Stimulated activated CD4-positive, alpha-beta T cell treated with anti-CD3 and anti-CD28 coated beads, Interleukin-1b, Interleukin-23, amount 100 ng/mL, for 48 hours (primary cell): ENCODE measurements at places on chromosomes 3 and 15.

GRCh38 chr3:126450744-126451143 is 24.9 kb downstream of the ZXDC start:
- no peak for DNase-seq

DNA sequence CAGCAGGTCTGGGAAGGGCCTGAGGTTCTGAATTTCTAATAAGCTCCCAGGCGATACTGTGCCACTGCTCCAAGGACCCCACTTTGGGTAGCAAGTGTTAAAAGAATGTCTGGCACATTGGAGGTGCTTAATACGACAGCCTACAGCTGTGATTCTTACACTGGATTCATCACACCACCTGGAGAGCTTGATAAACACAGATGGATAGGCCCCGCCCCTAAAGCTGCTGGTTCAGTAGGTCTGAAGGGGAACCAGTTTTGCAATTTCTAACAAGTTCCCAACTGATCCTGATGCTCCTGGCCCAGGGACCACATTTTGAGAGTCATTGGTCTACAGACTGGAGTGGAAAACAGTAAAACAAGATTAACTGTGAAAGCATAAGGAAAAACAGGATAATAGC is 124.8 kb upstream of the ST8SIA2 start:
- no peak for DNase-seq

- no peak for DNase-seq
These were observed 32.3 kb upstream of the TRPC1 start for GRCh38 chr3:142691527-142691926.

GRCh38 chr3:45506084-45506483 is 88.5 kb upstream of the LIMD1 start:
- peak; percentile 34 for DNase-seq

- DNase-seq = no peak
These were observed 55.0 kb upstream of the EPHB3 start for GRCh38 chr3:184506561-184506991.

DNA sequence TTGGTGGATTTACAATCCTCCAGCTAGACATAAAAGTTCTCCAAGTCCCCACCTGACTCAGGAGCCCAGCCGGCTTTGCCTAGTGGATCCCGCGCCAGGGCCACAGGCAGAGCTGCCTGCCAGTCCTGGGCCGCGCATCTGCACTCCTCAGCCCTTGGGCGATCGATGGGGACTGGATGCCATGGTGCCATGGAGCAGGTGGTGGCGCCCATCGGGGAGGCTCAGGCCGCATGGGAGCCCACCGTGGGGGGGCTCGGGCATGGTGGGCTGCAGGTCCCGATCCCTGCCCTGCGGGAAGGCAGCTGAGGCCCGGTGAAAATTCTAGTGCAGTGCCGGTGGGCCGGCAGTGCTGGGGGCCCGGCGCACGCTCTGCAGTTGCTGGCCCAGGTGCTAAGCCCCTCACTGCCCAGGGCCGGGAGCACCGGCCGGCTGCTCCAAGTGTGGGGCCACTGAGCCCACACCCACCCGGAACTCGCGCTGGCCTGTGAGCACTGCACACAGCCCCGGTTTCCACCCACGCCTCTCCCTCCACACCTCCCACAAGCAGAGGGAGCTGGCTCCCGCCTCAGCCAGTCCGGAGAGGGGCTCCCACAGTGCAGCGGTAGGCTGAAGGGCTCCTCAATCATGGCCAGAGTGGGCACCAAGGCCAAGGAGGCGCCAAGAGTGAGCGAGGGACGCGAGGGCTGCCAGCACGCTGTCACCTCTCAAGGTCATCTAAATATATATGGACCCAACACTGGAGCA is 38.8 kb upstream of the IGSF11 start:
- no peak for DNase-seq

DNA sequence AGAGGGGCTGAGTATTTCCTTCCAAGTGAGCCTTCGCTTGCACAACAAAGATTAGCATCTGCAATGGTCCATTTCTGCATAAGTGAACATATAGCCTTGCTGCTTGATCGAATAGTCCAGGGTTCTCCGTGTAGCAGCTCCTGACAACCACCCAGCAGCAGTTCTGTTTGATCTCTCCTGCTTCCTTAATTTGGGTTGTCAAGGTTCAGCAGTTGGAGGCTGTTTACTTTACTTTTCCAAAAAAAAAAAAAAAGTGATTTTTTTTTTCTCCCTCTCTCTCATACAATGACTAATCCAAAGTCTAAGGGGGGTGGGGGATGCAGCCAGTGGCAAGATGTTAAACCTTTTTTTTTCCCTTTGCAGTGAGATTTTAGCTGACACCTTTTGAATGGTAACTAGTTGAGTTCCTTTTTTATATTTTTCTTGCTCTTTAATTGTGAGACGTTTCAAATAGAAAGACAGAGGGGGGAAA is 3.6 kb downstream of the FOXP1 start:
- DNase-seq = no peak

GRCh38 chr3:139122221-139122581 is 77.5 kb upstream of the PRR23C start:
- DNase-seq = no peak

GRCh38 chr3:128808672-128809071 is 70.7 kb upstream of the ACAD9 start:
- no peak for DNase-seq

DNA sequence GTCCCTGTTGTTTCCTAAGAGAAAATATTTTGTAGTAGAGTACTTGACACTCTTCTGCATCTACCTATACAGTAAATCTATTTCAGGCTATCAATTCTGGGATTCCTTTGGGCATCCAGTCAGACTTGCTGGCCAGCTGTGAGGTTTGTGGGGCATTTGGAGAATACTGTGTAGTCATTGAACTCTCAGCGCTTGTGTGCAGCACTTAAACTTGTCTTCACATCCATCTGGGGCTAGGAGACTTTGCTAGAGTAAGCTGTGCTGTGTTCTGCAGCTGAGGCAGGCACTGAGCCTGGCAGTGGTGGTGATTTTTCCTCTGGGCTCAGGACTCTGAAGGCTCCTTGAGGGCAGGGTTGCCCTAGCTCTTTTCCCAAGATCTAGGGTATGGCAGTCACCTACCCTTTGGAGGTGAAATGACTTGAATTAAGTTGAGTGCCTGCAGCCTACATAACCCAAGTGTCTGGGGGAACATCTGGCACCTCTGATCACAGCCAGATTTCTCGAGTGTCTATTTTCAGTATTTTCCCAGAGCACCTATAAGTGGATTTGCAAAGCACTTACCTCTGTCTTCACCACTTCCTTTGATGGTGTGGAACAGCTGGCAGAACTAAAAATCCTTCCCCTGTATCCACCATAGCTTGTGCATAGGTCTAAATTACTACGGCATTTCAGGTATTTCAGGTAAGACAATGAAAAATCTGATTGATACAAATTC is 19.3 kb downstream of the CLSTN2 start:
- no peak for DNase-seq

DNA sequence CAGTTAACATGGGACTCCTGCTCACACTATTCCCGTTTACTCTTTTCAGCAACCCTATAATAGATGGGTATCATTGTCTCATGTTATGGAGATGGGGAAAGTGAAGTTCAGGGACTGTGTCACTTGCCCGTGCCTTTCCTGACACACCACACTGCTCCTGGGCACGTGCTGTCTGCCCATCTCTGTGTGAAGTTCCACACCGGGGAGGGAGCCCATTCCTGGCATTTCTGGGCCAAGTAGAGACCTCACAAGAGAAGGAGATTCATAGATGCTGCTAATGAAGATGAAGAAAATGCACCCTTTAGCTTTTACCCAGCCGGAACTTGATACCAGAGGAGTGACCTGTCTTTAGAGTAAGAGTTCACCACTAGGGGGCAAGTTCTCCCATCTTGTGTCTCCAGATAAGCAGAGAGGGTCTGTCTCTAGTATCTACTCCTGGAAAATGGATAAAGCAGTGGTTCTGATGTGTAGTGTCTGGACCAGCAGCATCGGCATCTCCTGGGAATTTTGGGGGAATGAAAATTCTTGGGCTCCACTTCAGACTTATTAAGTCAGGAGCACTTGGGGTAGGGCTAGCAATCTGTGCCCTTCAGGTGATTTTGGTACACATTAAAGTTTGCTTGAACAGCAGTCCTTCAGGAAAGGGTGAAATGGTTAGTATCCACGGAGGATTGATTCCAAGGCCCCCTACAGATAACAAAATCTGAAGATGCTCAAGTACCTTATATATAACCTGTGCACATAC is 2.0 kb upstream of the TOPBP1 start:
- peak; percentile 17 for DNase-seq
